ENCODE measurements at places on chromosomes 2 and 18.

GRCh38 chr18:5806860-5807259, 88.5 kb downstream of the TMEM200C start:
- no peak for DNase-seq

DNA sequence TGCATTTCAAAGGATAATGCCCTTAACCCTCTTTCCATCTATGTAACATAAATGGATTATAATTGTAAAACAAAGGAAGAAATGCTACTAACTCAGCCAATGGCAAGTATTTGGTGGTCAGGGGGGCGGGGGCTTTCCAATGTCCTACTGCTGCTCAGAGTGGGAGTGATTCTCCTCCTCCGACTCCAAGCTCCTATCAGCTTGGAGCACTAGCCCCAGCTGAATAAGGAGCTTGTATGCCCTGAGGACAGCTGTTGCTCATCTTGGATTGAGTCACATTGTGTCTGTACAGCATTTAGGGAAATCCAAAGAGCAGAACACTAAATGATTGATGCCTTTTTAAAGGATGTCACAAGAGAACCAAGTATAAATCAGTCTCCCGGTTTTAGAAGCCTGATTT, 105.6 kb upstream of the ZNF521 start:
- no peak for DNase-seq

- no peak for DNase-seq
Measured at GRCh38 chr2:116510117-116510671, 1304.3 kb upstream of the DDX18 start.

GRCh38 chr2:109609352-109610024, 4.3 kb downstream of the SEPTIN10 start:
- no peak for DNase-seq

GRCh38 chr2:227853204-227853629, 18.2 kb upstream of the DAW1 start:
- no peak for DNase-seq

All from type B pancreatic cell (in vitro differentiated cells).